ENCODE measurements at places on chromosomes 11 and 22.

GRCh38 chr22:39454385-39454871 is 2.4 kb upstream of the MGAT3 start:
- H3K27ac ChIP-seq = no peak overlapping the region
- no peak for DNase-seq
- H3K27me3 ChIP-seq = peaks cover 56% of the 10 kb centered on the region

DNA sequence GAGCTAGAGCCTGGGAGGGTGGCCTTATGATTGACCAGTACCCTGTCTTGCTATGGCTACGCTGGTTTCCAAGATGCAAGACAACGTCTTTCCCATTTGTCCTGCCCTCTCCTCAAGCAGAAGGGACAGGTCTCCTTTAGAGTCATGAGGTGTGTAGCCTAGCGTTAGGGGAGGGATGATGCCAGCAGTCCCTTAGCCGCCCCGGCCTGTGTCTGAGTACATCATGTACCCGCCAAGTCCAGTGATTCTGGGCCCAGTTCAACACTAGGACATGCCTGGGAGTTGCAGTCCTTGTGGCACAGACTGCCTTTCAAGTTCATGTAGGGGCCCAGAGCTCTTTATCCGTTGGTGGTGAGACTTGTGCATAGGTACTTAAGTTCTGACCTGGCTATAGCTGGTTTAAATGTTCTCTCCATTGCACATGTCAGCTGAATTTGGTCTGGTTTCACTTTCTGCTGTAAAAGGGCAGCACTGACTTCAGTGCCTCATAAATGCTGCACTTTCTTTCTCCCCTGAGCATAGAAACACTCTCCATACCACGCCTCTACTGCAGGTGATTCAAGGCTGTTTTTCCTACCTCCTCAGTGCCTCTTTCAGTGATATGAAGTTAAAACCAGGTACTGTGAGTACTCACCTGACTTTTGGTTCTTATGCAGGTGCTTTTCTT is 151.1 kb downstream of the METTL15 start:
- H3K27me3 ChIP-seq = no peaks in the 10 kb centered on the region
- no peaks in the 10 kb centered on the region for H3K4me1 ChIP-seq
- DNase-seq = no peak
- H3K4me3 ChIP-seq = no peak overlapping the region
- H3K27ac ChIP-seq = no peak overlapping the region

GRCh38 chr11:76836613-76837291 is 24.0 kb upstream of the ACER3 start:
- no peak for DNase-seq
- no peaks in the 10 kb centered on the region for H3K27me3 ChIP-seq
- H3K4me1 ChIP-seq = no peaks in the 10 kb centered on the region
- H3K36me3 ChIP-seq = no peaks in the 10 kb centered on the region

GRCh38 chr22:22897091-22897490 is 9.5 kb downstream of the IGLL5 start:
- no peaks in the 10 kb centered on the region for H3K4me1 ChIP-seq
- H3K27me3 ChIP-seq = peaks cover 37% of the 10 kb centered on the region
- no peak overlapping the region for H3K27ac ChIP-seq

GRCh38 chr11:34302046-34302921 is 55.5 kb downstream of the ABTB2 start:
- peaks cover 3% of the 10 kb centered on the region for H3K4me1 ChIP-seq
- no peak overlapping the region for H3K27ac ChIP-seq
- H3K36me3 ChIP-seq = no peaks in the 10 kb centered on the region
- H3K4me3 ChIP-seq = no peak overlapping the region
- no peak for DNase-seq

DNA sequence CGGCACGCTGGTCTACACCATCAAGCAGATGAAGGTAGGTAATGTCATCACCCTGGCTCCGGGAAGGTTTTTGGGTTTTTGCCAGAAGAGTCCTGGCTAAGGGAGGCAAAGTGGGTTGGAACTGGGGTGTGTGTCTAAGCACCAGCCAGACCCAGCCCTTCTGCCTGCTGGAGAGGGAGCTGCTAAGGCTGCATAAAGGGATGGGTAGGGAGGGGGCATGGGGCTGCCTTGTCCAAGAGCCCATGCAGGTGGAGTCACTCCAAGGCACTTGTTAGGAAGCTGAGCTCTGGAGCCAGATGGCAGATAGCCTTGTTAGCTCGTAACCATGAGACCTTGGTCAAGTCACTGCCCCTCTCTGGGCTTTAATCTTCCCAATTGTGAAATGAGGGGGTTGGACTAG is 48.0 kb downstream of the TIMP3 start:
- H3K4me3 ChIP-seq = no peak overlapping the region
- peak overlapping the region; percentile 78 for H3K27ac ChIP-seq
- H3K36me3 ChIP-seq = peaks cover 5% of the 10 kb centered on the region

GRCh38 chr11:88295028-88295427 is 42.5 kb downstream of the CTSC start:
- no peak overlapping the region for H3K4me3 ChIP-seq
- no peak overlapping the region for H3K27ac ChIP-seq
- peaks cover 20% of the 10 kb centered on the region for H3K4me1 ChIP-seq
- H3K36me3 ChIP-seq = no peaks in the 10 kb centered on the region

GRCh38 chr11:133347988-133348387 is 184.3 kb downstream of the OPCML start:
- no peaks in the 10 kb centered on the region for H3K36me3 ChIP-seq
- H3K27ac ChIP-seq = no peak overlapping the region
- no peaks in the 10 kb centered on the region for H3K27me3 ChIP-seq
- no peak overlapping the region for H3K4me3 ChIP-seq
- no peak for DNase-seq

DNA sequence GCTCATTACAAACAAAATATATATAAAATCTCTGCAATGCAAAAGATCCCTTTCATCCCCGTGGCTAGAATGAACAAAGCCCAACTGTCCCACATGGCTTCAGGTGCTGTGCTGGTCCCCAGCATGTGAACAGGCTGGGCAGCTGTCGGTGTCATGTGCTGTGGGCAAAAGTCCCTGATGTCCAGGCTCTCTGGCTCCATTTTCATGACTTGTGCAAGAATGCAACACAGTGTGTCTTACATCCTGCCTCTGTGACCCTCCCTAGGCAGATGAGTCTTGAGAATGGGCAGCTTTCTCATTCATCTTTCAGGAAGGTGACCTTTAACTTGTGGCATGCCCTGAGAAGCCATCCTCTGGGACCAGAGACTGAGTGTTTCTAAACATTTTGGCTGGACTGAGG is 14.5 kb downstream of the GUCD1 start:
- peaks cover 29% of the 10 kb centered on the region for H3K4me1 ChIP-seq
- DNase-seq = no peak
- H3K36me3 ChIP-seq = peaks cover 62% of the 10 kb centered on the region
- H3K27ac ChIP-seq = no peak overlapping the region
- no peak overlapping the region for H3K4me3 ChIP-seq
- H3K27me3 ChIP-seq = no peaks in the 10 kb centered on the region

GRCh38 chr11:33507967-33508366 is 192.7 kb downstream of the C11orf91 start:
- no peaks in the 10 kb centered on the region for H3K4me1 ChIP-seq
- no peak overlapping the region for H3K27ac ChIP-seq
- no peak for DNase-seq
- no peak overlapping the region for H3K4me3 ChIP-seq

DNA sequence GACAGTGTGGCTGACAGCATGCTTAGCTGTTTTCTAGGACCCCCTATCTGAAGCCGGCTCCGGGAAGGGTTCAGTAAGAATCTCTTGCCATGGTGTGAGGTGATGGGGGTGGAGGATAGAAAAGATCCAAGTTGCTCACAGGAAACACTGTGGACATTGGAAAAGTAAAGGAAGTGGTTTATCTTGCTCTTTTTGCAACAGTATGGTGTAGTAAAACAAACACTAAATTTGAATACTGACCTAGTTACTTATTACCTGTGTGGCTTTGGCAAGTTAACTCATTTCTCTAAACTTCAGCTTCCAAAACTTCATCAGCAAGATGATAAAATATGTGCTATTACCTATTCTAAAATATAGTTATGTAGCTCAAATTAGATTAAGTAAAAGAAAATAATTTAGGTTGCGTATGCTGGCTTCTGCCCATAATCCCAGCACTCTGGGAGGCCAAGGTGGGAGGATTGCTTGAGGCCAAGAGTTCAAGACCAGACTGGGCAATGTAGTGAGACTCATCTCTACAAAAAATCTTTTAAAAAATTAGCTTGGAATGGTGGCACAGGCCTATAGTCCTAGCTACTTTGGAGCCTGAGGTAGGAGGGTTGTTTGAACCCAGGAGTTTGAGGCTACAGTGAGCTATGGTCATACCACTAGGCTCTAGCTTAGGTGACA is 51.6 kb upstream of the APOA1 start:
- no peak overlapping the region for H3K4me3 ChIP-seq
- no peak for DNase-seq
- no peak overlapping the region for H3K27ac ChIP-seq

DNA sequence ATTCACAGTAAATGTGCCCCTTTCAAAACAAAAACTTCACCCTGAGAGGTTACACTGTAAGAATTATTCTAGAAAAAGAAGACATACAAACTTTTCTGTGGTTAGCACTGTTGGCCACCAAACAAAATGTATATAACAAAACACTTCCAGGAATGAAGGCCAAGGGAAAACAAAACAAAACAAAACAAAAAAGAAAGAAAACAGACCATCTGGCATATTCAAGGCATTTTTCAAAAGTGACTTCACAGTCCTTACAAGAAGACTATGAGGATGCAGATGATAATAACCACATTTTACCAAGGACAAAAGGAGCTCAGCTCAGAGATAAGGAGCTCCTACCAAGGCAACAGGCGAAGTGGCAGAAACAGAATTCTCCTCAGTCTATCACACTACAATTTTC is 24.9 kb downstream of the CTSC start:
- no peak overlapping the region for H3K4me3 ChIP-seq
- no peak for DNase-seq
- H3K36me3 ChIP-seq = no peaks in the 10 kb centered on the region
- H3K27me3 ChIP-seq = no peaks in the 10 kb centered on the region

- no peaks in the 10 kb centered on the region for H3K36me3 ChIP-seq
- H3K4me3 ChIP-seq = no peak overlapping the region
- DNase-seq = no peak
- H3K27me3 ChIP-seq = peaks cover 18% of the 10 kb centered on the region
- H3K4me1 ChIP-seq = no peaks in the 10 kb centered on the region
Observed at GRCh38 chr11:123181767-123182500, 13.1 kb downstream of the CLMP start.

DNA sequence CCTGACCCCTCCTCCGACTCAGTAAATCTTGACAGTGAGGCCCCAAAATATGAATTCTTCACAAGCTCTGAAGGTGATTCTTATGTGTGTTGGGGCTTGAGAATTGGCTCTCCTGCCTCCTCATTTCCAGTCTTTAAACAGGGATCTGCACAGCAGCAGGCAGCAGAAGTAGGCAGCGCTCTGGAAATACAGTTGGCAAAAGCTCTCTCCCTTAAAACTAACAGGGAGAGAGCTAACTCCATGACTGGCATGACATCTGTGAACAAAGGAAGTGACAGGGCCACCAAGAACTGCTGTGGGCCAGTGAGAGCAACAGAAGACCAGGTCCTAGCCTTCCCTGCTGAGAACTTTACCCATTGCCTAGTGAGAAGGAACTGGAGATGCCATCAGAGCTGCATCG is 70.1 kb downstream of the PANX1 start:
- H3K4me1 ChIP-seq = no peaks in the 10 kb centered on the region
- H3K27ac ChIP-seq = no peak overlapping the region
- DNase-seq = no peak
- no peak overlapping the region for H3K4me3 ChIP-seq
- H3K36me3 ChIP-seq = no peaks in the 10 kb centered on the region

DNA sequence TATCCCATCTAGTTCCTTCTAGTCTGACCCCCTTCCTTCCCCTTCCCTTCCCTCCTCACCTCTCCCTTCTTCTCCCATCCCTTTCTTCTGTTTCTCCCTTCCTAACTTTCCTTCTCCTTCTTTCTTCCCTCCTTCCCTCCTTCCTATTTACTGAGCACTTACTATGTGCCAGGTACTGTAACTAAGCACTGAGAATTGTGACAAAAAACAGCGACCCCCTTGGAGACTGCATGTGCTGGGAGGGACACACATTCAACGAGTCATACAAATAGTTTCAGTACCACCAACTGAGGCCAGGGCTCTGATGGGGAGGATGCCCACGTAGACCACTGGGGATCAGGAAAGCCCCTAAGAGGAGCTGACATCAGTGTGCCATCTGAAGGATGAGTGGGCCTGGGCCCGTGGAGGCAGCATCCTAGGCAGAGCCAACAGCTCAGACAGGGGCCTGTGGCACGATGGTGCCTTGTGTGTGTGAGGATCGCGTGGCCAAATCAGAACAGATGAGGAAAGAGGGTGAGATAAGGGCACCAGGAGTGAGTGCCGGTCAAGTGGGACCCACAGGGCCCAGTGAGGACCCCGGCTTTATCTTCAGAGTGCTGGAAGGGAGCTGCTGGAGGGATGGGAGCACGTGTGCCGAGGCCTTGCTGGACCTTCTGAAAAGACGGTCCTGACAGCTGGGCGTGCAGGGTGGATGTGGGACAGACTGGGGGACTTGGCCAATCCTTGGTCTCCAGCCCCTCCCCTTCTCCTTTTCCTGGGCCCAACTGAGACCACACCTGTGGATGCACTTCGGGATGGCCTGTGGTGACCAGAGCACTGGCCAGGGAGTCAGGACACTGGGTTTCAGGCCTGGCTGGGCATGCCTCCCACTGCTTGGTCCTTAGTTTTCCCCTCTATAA is 38.4 kb upstream of the CRYBB3 start:
- no peak overlapping the region for H3K4me3 ChIP-seq
- peaks cover 60% of the 10 kb centered on the region for H3K4me1 ChIP-seq
- no peaks in the 10 kb centered on the region for H3K27me3 ChIP-seq
- H3K36me3 ChIP-seq = peaks cover 11% of the 10 kb centered on the region
- H3K27ac ChIP-seq = no peak overlapping the region
- DNase-seq = no peak

- no peaks in the 10 kb centered on the region for H3K4me1 ChIP-seq
- H3K4me3 ChIP-seq = no peak overlapping the region
- DNase-seq = no peak
- no peaks in the 10 kb centered on the region for H3K27me3 ChIP-seq
- no peak overlapping the region for H3K27ac ChIP-seq
- no peaks in the 10 kb centered on the region for H3K36me3 ChIP-seq
Observed at GRCh38 chr11:107996006-107996776, 12.5 kb upstream of the CUL5 start.

GRCh38 chr11:74338963-74339362 is 27.5 kb upstream of the P4HA3 start:
- H3K4me3 ChIP-seq = no peak overlapping the region
- peaks cover 12% of the 10 kb centered on the region for H3K36me3 ChIP-seq
- peaks cover 8% of the 10 kb centered on the region for H3K4me1 ChIP-seq
- no peak for DNase-seq

GRCh38 chr22:39932918-39933649 is 27.1 kb upstream of the TMA7B start:
- no peak overlapping the region for H3K27ac ChIP-seq
- H3K4me3 ChIP-seq = no peak overlapping the region
- H3K36me3 ChIP-seq = no peaks in the 10 kb centered on the region
- H3K4me1 ChIP-seq = no peaks in the 10 kb centered on the region
- peaks cover 51% of the 10 kb centered on the region for H3K27me3 ChIP-seq

GRCh38 chr11:45400591-45400990 is 114.5 kb upstream of the SYT13 start:
- H3K27ac ChIP-seq = no peak overlapping the region
- no peak overlapping the region for H3K4me3 ChIP-seq
- no peaks in the 10 kb centered on the region for H3K4me1 ChIP-seq
- no peak for DNase-seq
- peaks cover 11% of the 10 kb centered on the region for H3K27me3 ChIP-seq

- H3K4me3 ChIP-seq = no peak overlapping the region
- H3K27me3 ChIP-seq = no peaks in the 10 kb centered on the region
- H3K4me1 ChIP-seq = peaks cover 68% of the 10 kb centered on the region
- peak; percentile 1 for DNase-seq
- no peaks in the 10 kb centered on the region for H3K36me3 ChIP-seq
Observed at GRCh38 chr22:19107730-19108074, 14.5 kb downstream of the DGCR2 start.

All from tibial artery (tissue), 4 donors.